NCI-H1436 treated with DMSO at 0.1 percent for 48 hours (cell line): ENCODE measurements at places on chromosomes 13 and 19.

GRCh38 chr19:18867199-18867598, 28.8 kb downstream of the CERS1 start:
- DNase-seq, result no peak

GRCh38 chr13:99985241-99985874, 3.8 kb downstream of the ZIC2 start:
- no peak for DNase-seq

DNA sequence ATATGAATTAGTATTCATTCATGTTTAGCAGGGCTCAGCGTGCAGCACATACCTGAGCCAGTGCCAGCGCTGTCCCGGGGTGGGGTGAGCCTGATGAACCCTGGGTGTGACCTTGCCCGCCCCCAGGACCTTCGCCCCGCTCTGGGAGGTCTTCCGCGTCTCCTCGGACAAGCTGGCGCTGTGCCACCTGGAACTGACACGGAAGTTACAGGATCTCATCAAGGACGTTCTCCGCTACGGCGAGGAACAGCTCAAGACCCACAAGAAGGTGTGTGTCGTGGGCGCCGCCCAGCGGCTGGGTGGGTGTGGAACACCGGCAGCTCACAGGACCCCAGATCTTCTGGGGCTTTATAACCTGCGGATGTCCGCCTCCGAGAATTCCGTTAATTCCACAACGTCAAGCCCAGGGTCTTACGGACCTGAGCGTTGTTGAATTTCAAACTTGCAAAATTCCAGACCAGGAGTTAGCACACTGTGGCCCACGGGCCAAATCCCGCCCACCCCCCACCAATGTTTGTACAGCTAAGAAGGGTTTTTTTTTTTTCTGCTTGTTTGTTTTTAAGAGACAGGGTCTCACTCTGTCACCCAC, 15.4 kb downstream of the FCHO1 start:
- no peak for DNase-seq

DNA sequence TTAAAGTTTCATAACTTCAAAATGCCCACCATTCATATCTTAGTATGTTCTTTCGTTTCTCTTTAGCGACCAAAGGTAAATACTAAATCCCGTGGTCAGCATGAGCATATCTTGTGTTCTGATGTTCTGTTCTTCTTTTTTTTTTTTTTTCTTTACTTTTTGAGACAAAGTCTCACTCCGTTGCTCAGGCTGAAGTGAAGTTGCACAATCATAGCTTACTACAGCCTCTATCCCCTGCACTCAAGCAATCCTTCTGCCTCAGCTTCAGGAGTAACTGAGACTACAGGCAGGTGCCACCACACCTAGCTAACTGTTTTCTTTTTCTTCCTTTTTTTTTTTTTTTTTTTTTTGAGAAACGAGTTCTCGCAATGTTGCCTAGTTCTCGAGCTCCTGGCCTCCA, 60.9 kb upstream of the ATP12A start:
- no peak for DNase-seq

DNA sequence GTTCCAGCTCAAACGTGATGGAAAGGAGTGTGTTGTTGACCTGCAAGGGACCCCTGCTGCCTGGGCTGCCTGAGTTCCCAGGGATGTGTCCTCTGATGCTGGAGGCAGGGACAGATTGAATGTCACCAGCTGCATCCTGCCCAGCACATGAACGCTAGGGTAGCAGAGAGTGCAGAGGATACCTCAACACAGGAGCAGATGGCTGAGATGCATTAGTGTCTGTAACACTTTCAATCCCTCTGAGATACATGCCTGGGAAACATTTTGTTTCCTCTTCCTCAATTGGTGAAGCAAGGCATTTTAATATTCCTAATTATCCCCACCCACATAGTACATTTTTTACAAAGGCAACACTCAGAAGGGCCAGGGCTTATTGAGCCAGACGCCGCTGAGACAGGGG, 106.4 kb upstream of the UBL3 start:
- no peak for DNase-seq

- no peak for DNase-seq
Measured at GRCh38 chr13:114203536-114203935, 24.5 kb downstream of the CFAP97D2 start.

- no peak for DNase-seq
Measured at GRCh38 chr13:28654276-28654675, 4.7 kb upstream of the POMP start.

DNA sequence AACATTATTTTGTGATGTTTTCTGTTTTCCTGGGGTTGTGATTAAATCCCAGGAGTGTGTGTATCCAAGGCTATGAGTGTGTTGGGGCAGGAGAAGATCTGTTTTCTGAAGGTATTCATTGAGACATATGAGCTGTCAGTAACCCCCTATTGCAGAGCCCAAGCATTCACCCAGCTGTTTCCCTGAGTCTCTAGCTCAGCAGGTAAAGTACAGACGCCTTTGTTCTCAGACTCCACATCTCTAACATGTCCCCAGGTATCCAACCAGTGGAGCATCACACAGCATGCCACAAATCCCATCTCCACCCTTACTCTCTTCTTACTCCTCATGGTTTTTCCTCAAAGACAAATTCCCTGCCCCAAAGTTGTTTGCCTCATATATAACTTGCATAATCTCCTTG, 213.6 kb downstream of the PCDH20 start:
- no peak for DNase-seq

- DNase-seq, result no peak
Measured at GRCh38 chr13:102401265-102401664, 583 bp downstream of the FGF14 start.

DNA sequence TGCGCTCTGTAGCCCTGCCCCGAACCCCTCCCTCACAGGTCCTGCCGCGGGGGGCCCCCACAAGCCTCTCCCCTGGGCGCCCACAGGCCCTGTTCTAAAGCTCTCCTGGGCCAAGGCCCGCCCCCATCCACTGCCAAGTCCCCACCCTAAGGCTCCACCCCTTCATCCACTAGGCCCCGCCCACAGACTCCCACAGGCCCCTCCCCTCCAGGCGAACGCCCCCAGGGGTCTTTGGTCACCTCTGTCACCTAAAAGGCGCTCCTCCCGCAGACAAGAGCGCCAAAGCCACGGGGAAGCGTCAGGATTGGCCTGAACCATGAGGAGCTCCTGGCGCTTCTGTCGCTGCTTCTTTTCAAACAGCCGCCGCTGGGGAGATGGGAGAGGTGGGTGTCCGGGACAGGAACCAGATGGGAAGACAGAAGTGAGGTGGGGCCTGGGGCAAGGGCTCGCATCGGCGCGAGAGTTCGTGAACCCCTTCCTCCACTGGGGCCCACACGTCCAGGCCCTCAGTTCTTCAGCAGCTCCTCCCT, 2.3 kb downstream of the TULP2 start:
- DNase-seq, result no peak

- no peak for DNase-seq
Measured at GRCh38 chr13:51331354-51331861, 8.1 kb upstream of the SERPINE3 start.

GRCh38 chr13:74523057-74523456, 388.9 kb upstream of the KLF12 start:
- no peak for DNase-seq

GRCh38 chr13:40671956-40672764, 5.7 kb upstream of the FOXO1 start:
- no peak for DNase-seq

DNA sequence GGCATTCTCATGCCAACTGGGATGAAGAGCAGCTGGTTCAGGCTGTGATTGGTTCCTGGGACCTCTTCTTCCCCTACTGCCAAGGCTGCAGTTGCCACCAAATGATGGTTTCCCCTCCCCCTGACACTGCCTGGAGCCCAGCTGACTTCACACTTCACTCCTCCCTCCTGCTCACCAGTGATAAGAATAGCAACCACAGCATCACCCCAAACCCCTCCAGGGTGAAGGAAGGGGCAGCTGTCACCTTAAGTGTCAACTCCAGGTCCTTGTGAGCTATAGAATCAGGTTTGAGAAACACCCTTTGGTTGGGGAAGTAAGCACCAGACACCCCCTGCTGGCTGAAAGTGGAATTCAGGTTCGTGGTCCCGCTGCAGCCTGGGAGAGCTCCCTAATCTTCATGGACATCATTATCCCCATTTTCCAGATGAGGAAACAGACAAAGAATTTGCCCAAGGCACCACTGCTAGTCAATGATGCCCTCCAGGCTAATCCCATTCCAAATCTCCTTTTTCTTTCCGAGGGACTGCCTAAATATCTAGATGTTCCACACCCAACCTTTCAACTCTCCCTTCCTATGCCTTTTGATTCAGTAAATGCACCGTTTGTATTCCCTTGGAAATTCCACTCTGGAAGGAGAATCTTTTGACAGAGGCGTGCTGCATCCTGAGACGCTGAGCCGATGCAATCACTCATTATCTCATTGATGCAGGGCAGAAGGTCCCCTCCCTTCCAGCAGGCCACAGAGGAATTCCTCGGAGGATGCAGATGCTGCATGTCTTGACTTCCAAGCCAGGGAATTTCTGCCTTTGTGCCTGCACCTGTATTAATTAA, 50.6 kb upstream of the UQCRFS1 start:
- DNase-seq, result no peak

DNA sequence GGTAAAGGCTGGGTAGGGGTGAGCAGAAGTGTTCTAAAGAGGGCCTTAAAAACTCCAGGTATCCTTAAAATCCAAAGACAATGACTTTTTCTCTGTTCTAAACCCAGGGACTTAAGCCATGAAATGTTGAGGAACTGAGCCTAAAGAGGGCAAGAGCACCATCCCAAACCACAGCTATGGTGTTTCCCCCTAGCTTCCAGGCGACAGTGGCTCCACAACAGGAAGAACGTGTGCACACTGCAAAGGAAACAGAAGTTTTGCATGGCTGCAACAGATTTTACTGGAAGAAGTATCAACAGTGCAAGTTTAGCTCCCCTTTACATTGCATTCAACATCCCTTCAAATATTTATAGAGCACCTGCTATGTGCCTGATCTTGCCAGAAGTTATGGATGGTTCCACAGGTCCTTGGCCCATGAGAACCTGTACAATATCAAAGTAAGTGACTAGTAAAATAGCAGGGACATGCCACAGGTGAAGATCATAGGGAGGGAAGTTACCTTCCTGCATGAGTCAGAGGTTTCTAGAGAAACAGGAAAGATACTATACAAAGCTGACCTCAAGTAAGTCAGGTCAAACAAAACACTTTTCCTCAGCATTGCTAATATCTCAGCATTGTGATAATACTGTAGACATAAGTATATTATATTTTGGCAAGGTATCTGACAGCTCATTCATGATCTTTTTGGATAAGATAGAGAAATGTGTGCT, 8.4 kb upstream of the KCTD12 start:
- DNase-seq, result no peak

- no peak for DNase-seq
Measured at GRCh38 chr13:56015919-56016318, 1124.8 kb upstream of the PRR20A start.

DNA sequence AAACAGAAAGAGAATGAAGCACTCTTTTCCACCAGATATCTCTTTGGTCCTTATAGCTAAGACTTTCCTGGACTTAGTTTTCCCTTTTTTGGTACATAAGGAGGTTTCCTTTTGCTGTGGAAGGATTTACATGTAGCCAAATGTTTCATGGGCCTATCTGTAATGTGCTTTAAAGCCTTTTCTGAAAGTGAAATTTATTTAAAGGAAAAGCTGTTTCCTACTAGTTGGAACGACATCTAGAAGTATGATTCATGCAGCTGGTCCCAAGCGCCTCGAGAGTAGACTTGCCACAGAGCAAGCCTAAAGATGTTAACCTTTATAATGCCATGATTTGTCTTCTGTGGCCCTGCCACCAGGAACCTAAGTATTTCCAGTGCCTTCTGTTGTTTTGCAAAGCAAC, 390.3 kb downstream of the DLEU7 start:
- no peak for DNase-seq

DNA sequence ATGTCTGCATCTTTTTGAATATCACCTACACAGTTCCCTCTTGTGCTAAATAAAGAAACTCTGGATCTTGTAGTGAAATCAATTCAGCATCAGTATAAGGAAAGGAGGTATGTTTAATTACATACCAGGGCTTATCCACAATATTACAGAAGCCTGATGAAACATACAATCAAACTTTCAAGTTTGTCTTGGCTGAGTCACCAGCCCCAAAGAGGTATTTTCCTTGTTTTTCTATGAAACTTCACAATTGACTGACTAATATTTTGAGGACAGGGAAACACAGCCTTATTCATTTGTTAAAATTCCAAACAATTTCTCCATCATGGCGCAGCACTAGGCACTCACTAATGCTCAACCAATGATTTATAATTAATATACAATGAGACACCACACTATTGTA, 952.4 kb downstream of the PCDH17 start:
- no peak for DNase-seq

DNA sequence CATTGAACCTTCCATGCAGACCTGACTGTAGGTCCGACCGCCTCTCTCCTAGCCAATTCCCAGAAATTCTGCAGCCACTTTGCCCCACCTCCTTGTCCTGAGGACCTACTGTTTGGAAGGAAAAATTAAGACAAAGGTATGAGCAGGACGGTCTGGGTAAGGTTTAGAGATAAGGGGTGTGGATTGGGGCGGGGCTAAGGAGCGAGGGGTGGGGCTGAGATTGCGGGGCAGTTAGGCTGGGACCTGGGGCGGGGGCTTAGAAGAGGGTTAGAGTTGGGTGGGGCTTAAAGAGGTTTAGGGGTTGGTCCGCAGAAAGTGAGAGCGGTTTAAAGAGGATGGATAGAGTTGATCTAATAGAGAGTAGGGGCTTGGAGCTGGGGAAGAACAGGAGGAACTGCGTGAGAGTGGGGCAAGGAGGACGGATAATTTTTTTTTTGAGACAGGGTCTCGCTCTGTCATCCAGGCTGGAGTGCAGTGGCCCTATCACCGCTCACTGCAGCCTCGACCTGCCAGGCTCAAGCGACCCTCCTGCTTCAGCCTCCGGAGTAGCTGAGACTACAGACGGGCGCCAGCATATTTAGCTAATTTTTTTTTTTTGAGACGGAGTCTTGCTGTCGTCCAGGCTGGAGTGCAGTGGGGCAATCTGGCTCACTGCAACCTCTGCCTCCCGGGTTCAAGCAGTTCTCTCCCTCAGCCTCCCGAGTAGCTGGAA, 1.7 kb upstream of the ZNF865 start:
- no peak for DNase-seq

DNA sequence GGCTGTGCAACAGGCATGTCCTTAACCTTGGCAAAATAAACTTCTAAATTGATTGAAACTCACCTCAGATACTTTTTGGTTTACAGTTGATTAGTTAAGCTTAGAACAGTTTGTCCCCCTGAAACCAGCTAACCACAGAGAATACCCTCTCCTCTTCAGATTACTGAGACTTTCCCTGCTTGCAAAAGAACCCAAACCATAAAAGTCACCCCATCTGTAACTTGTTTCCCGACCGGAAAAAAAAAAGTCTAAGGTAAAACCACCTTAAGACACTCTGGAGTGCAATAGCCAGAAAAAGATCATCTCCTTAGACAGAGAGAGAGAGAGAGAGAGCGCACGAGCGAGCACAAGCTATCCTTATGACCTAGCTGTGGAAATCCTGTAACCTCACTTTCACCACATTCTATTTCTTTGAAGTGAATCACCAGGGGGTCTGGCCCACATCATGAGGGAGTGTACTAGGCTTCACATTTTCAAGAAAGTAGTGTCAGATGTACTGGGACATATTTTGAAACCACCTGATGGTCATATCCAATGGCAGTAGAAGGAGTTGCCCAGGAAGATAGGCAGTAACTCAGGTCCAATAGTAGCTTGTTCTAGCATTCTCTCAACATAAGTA, 11.1 kb upstream of the GTF2F2 start:
- DNase-seq, result no peak
